ENCODE measurements at places on chromosomes 7 and 10. TPM values are rescaled to one million over a fixed set of nuclear protein-coding genes. Genes with fewer than 3 reads are reported as not detected.
A peak's percentile ranks its signal among the peaks of the same experiment; 100 is the strongest.

PILRA gene
- 0.33 TPM for total RNA-seq

- no peak for DNase-seq
These were observed 41.4 kb downstream of the MYO1G start for GRCh38 chr7:44937426-44937825.

DNA sequence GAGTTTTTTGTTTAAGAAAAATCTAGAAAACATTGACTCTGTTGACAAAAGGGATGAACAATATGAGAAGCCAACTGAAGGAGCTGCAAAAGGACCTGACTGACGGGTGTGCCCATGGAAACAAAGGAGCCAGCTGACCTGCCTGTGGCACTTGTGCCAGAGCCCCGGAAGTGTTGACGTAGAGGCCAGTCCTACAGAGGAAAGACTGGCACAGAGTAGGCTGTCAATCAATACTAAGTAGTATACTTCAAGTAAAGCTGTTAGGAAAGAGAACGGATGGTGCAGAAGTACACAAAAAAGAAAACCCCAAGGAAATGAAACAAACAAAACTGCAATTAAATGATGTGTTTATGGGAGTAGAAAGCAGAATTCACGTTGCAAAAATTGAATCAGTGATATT is 19.0 kb upstream of the ABI1 start:
- no peak for DNase-seq

DNA sequence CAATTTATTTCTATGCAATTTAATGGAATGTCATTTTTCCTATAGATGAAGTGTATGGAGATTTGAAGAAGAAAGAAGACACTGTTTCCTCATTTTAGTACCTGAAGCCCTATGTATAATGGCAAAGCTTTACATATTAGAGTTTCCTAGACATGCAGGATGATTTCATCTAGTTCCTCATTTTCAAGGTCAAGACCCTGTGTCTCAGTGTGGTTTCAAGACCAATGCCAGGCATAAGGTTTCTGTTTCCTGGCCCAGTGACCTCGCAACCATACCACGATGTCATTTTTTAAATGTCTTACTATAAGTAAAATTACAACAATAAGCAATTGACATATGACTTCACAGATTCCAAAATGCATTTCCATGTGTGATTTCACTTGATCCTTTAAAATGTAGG is 336.5 kb upstream of the PRKCQ start:
- peak; percentile 55 for DNase-seq

PDSS1 gene
- 3.1 TPM for total RNA-seq

PAX4 gene
- total RNA-seq: not detected

DNA sequence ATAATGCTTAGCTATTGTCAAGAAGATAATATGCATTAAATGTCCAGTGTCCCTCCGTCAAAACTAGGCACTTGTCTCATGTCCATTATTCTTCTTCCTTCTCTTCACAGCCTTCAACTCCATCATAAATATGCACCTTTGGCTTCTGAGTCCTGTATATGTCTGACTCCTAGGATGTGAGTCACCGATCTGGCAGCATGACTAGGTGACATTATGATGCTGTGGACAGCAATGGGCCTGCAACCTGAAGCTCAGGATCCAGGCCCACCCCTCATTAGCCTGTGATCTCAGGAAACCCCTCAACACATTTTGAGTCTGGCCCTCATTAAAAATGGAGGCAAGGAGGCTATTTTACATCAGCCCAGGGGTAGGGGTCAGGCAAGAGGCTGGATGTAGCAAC is 362.5 kb upstream of the ZMIZ1 start:
- DNase-seq: peak; percentile 65

TACR2 gene
- total RNA-seq: 0.26 TPM

MSRB2 gene
- 19.0 TPM for total RNA-seq

DNA sequence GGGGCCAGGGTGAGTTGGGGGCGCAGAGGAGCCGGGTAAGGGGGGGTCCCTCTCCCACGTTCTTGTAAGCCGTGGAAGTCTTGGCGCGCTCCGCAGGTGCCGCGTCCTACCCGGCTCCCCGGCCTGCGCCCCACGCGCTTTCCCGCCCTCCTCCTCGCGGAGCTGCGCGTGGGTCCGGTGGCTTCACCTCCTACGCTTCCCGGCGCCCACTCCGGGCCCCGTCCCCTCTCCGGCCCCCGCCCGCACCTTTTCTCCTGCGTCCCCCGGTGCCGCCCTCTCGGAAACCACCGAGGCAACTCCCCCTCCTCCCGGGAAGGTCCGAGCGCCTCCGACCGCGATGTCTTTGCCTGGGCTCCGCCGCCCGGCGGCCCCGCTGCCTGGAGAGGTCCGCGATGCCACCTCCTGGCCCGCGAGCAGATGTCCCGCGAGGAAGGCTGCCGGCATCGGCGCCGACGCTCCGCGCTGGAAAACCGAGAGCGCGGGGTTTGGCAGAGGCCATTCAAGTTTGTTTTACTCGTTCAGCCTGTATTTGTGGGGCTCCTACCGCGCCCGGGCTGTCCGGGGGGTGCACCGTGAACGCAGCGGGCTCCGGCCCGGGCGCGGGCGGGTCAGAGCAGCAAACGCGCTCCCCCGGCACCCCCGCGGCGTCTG is 2.4 kb upstream of the NKX6-2 start:
- DNase-seq: peak; percentile 24

All from fibroblast of lung (primary cell).